ENCODE measurements at places on chromosomes 5 and 9.

DNA sequence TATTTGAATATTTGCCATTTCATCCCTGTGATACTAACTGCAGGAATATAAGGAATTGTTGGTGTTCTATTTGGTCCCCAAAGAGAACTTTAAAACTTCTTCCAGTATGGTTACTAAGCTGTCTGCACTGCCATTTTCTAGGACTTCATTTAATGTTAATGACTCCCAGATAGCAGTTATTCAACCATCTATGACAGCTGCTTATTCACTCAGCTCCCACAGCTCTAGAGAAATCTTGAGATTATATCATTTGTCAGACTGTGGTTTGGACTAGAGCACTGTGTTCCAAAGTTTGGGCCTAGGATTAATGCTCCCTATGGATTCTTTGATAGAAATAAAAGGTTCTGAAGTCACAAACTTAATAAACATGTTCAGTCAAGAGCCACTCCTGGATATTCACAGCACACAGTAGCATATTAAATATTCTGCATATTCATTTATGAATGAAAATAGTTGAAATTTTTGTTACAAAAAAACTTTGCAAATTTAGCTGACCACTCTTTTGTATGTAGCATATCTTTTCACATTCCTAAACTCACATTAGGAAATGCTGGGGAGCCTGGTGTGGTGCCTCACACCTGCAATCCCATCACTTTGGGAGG lies 173.7 kb downstream of the NFIB start:
- no peak for DNase-seq

DNA sequence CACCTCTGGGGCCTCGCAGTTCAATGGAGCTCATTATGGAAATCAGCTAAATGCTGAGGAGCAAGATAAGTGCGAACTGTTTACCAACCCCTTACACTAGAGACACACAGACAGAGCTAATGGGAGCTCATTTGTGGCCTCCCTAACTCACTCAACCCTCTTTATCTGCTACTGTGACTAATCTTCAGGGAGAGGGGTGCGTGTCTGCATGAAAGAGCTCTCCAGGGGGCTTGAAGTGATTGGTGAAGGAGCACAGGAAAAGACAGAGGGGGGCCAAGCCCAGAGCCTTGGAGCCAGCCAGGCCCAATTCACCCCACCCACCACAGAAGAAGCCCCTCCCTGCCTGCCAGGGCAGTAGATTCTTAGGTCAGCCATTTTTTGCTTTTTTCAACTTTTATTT lies 466.8 kb upstream of the BRINP1 start:
- no peak for DNase-seq

GRCh38 chr5:142924135-142924883 lies 154.1 kb downstream of the ARHGAP26 start:
- no peak for DNase-seq

- peak; percentile 35 for DNase-seq
Observed at GRCh38 chr5:134177369-134178095, 782 bp upstream of the SKP1 start.

GRCh38 chr9:104864675-104865104 lies 63.3 kb downstream of the ABCA1 start:
- DNase-seq = no peak

DNA sequence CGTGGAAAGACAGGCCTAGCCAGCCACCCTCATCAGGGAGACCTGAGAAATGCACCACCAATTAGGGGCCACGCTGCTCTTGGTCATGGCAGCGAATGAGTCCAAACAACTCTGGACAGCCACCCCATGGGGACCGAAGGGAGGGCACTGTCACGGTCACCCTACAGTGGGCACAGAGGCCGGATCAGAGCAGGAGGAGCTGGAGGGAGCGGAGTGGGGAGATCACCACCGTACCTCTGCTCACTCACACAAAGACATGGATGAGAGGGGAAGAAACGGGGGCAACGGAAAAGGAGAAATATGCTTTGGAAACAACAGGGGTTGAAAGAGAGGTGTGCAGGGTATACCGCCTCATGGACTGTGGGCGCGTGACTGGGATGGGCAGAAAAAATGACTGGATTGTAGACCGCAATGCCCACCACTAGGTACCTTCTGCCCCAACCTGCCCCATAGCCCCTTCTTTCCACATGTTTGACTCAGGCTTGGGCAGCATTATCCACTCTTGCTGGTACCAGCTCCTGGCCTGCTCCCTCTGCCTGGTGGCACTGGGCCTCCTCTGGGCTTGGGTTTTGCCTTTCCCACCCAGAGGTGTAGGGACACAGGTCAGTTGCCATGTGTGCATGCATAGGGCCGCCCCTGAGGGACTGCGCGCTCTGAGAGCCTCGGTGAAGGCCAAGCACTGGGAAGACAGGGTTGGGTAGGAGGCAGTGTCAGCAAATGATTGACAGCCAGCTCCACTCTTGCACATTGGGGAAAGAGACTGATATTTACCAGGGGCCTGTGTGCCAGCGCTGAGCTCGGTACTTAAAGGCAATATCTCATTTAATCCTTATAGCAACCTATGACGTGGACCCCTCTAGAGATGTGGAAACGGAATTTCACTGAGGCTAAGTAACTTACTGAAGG lies 76.6 kb downstream of the CRB2 start:
- DNase-seq = no peak

GRCh38 chr9:72935595-72935994 lies 17.3 kb downstream of the ALDH1A1 start:
- DNase-seq = no peak

- DNase-seq = no peak
Observed at GRCh38 chr9:107462691-107463090, 26.9 kb downstream of the KLF4 start.

DNA sequence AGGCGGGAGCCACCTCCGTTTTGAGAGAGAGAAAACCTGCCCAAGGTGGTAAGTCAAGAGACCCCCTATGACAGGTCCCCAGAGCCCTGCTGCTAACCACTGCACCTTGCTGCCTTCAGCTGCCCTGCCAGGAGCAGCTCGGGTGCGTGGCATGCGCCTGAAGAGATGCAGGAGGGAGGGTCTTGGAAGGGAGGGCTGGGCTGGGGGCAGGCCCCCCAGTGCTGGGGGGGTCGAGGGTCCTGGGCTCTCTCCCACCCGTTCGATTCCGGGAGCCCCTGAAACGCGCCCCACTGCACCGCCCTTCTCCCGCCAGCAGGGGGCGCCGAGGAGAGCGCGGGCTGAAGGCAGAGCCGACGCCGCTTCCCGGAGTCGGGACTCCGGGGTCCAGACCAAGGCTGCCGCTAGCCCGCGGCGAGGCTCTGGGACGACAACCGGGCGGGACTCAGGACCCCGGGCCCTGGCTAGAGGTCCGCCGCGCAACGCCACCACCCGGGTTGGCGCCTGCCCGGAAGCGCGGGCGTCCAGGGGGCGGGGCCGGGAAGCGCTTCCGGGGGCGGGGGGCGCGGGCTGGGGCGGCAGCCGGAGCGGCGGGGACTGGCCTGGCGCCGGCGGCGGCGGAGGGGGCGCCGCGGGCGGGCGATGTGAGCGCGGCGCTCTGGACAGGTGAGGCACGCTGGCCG lies at the start of gene ZBTB34:
ZBTB34 (plus strand) TSS at position 563 of the 680 bp plus-strand sequence. CDS start 18,761 bp downstream, outside the sequence.
- peak; percentile 46 for DNase-seq

DNA sequence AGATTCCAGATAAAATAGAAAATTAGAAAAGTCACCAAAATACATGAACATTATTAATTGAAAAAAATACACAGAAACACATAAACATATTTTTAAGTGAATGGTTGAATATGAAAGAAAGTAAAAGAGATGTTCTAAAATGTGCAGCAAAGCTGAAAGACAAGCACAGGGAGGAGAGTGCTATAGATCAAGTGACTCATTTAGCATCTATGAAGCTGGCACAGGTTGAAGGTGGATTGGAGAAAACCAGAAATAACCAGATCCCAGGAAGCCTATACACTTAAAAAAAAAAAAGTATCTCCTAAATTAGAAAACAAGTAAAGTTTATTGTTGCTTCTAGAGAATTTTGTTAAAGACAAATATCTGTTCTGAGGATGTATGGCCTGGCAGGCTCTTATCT lies 338.9 kb downstream of the CDH12 start:
- no peak for DNase-seq

GRCh38 chr5:159316519-159317383 lies 13.5 kb downstream of the IL12B start:
- DNase-seq = no peak

- no peak for DNase-seq
Observed at GRCh38 chr5:102809033-102809432, 53.9 kb downstream of the PAM start.

DNA sequence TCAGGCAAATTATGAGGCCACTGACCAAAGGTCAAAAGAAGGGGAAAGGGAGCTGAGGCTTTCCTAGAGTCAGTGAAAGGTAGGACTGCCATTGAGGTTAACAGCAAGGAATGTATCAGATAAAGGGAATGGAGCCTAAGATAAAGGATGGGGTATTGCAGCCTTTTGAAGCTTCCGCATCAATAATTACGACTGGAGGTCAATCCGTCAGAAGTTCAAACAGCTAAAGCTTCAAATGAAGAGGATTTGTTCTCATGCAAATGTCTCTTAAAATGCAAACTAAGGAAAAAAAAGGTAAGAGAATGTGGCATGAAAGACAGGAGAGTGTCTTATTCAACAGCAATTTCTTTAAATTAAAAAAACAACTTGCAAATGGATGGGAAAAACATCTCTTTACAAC lies 341.1 kb upstream of the RGMB start:
- no peak for DNase-seq

DNA sequence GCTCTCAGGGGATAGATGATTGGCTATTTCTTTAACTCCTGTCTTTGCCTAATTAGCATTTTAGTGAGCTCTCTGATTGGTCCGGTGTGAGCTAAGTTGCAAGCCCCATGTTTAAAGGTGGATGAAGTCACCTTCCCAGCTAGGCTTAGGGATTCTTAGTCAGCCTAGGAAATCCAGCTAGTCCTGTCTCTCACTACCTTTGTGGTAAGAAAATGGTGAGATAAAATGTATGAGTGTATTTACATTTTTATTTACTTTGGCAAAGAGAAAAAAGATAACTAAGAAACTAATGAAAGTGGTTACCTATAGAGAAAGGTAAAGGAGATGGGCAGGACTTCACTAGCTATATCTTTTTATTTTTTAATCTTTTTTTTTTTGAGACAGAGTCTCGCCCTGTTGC lies 146.8 kb downstream of the RFK start:
- DNase-seq = no peak

- no peak for DNase-seq
Observed at GRCh38 chr5:6492934-6493333, 44.3 kb downstream of the UBE2QL1 start.

Measured in omental fat pad (tissue), 4 donors.